ENCODE measurements at places on chromosomes 6 and 20. TPM values are rescaled to one million over a fixed set of nuclear protein-coding genes. Genes with fewer than 3 reads are reported as not detected.

ZSWIM1 gene
- 9.6 TPM for total RNA-seq

DNA sequence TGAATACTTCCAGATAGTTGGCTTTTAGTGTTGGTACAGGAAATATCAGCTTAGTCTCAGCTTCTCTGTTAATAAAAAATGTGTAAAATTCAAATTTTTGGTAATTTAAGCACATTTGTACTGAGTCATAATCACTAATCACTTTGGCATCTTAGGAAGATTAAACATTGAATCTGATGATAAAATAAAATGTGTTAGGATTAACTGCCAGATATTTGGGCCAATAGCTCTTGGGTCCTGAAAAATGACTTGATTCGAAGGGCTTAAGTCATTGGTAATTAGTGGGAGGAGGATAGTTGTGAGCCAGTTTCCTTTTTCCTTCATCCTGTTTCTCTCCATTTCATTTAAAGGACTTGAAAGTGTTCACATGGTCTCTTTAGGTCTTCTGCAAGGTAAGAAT, 426.1 kb downstream of the RFPL4B start:
- DNase-seq: no peak
- no peak overlapping the region for H3K27ac ChIP-seq
- no peak overlapping the region for H3K4me3 ChIP-seq
- H3K4me1 ChIP-seq: no peaks in the 10 kb centered on the region
- H3K27me3 ChIP-seq: no peaks in the 10 kb centered on the region

GRCh38 chr6:56299916-56300315, 52.5 kb upstream of the COL21A1 start:
- no peak overlapping the region for H3K4me3 ChIP-seq
- H3K27ac ChIP-seq: no peak overlapping the region

GRCh38 chr6:41269166-41269565, 17.3 kb downstream of the TREM1 start:
- no peak overlapping the region for H3K27ac ChIP-seq
- H3K4me1 ChIP-seq: no peaks in the 10 kb centered on the region
- no peak overlapping the region for H3K4me3 ChIP-seq
- H3K36me3 ChIP-seq: no peaks in the 10 kb centered on the region
- DNase-seq: no peak

DNA sequence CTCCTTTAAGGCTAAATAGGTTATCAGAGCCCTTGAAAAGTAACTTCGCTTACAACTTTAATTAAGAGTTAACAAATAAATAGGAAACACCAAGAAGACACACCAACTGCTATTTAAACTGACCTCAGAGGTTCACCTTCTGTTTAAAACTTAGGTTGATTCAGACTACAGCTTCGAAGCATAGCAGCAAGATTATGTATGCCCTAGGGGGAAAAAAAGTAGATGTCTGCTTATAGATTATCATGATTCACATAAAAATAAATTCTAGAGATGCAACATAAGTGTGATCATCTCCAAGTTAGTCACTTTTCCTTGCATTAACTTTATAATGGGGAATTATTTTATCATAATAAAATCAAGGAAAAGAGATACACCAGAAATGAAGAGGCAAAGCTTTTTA, 8.9 kb downstream of the PNISR start:
- no peak overlapping the region for H3K4me3 ChIP-seq
- DNase-seq: no peak
- H3K4me1 ChIP-seq: peaks cover 34% of the 10 kb centered on the region
- H3K36me3 ChIP-seq: peaks cover 25% of the 10 kb centered on the region
- H3K27me3 ChIP-seq: no peaks in the 10 kb centered on the region
